ENCODE measurements at places on chromosomes 1 and 21. TPM values are rescaled to one million over a fixed set of nuclear protein-coding genes. Genes with fewer than 3 reads are reported as not detected.

The S100A7A gene
- total RNA-seq = not detected

The IGSF21 gene
- 3.2 TPM for total RNA-seq

The GPR25 gene
- 0.32 TPM for total RNA-seq

The TNNI3K gene
- total RNA-seq = 1.3 TPM

The ADAM15 gene
- 163 TPM for total RNA-seq

The REN gene
- total RNA-seq = 0.81 TPM

DNA sequence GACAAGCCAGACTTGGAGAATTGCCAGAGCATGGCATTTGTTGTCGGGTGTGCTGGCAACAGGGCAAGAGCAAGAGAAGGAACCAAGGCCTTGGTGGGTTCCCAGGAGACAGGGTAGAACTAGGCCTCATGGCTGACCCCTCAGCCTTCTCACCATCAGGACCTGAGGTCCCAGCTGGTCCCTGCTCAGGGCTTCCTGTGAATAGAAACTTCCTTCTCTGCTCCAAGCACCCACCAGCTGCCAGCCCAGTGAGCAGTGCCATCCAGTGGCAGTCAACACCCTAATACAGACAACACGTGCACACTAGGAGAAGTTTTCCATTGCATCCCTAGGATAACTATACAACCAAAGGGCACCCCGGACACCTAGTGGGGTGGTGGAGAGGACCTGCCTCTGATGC lies 22.8 kb downstream of the S100A6 start:
- peaks cover 11% of the 10 kb centered on the region for H3K4me1 ChIP-seq
- no peak overlapping the region for H3K27ac ChIP-seq
- H3K27me3 ChIP-seq = no peaks in the 10 kb centered on the region
- no peaks in the 10 kb centered on the region for H3K36me3 ChIP-seq

DNA sequence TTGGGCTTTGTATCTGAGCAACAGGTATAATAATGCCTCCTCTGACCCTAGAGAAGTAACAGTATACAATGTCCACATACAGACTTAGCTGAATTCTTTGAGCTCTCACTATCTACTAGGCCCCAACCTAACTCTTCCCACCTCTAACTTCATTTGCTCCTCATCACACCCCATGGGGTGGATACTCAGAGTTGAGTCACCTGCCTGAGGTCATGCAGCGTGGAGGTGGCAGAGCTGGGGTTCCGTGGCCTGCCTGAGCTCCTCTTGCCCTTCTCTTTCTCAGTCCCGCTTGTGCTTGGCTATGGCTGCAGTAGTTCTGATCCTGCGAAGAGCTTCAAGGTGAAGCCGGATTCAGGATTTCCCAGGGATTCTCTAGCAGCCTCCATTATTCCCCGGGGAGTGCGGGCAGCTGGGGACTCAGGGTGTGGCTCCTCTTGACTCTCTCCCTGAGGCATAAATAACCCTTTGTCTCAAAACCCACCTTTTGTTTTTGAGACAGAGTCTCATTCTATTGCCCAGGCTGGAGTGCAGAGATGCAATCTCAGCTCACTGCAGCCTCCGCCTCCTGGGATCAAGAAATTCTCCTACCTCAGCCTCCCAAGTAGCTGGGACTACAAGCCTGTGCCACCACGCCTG lies 29.9 kb upstream of the ACTL8 start:
- H3K36me3 ChIP-seq = no peaks in the 10 kb centered on the region
- no peak overlapping the region for H3K27ac ChIP-seq
- DNase-seq = no peak
- peaks cover 6% of the 10 kb centered on the region for H3K27me3 ChIP-seq

DNA sequence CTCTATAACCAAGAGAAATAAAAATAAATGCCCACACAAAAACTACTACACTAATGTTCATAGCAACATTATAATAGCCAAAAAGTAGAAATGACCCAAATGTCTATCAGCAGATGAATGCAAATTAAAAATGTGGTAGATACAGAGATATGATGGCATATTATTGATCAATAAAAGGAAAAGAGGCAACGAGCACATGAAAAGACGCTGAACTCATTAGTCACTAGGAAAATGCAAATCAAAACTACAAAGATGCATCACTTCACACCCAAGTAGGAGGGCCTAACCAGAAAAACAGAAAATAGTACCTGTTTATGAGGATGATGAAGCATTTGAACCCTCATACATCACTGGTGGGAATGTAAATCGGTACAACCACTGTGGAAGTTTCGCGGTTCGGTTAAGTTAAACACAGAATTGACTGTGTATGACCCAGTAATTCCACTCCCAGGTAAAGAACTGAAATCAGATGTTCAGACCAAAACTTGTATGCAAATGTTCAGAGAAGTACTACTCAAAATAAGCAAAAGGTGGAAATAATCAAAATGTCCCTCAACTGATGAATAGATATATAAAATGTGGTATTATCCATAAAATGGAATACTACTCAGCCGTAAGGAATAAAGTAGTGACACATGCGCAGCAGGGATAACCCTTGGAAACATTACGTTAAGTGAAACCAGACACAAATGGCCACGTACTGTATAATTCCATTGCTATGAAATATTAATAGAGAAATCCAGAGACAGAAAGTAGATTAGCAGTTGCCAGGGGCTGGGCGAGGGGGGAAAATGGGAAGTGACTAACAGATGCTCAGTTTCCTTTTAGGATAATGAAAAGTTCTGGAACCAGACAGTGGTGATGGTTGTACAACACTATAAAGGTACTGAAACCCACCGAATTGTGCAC lies 3.1 kb downstream of the USP48 start:
- H3K27me3 ChIP-seq = no peaks in the 10 kb centered on the region
- H3K27ac ChIP-seq = no peak overlapping the region
- H3K36me3 ChIP-seq = no peaks in the 10 kb centered on the region
- DNase-seq = peak; percentile 12
- peaks cover 35% of the 10 kb centered on the region for H3K4me1 ChIP-seq

GRCh38 chr1:186882372-186883134 lies 53.8 kb downstream of the PLA2G4A start:
- no peak for DNase-seq
- H3K4me3 ChIP-seq = no peak overlapping the region
- H3K27me3 ChIP-seq = no peaks in the 10 kb centered on the region
- no peaks in the 10 kb centered on the region for H3K4me1 ChIP-seq

DNA sequence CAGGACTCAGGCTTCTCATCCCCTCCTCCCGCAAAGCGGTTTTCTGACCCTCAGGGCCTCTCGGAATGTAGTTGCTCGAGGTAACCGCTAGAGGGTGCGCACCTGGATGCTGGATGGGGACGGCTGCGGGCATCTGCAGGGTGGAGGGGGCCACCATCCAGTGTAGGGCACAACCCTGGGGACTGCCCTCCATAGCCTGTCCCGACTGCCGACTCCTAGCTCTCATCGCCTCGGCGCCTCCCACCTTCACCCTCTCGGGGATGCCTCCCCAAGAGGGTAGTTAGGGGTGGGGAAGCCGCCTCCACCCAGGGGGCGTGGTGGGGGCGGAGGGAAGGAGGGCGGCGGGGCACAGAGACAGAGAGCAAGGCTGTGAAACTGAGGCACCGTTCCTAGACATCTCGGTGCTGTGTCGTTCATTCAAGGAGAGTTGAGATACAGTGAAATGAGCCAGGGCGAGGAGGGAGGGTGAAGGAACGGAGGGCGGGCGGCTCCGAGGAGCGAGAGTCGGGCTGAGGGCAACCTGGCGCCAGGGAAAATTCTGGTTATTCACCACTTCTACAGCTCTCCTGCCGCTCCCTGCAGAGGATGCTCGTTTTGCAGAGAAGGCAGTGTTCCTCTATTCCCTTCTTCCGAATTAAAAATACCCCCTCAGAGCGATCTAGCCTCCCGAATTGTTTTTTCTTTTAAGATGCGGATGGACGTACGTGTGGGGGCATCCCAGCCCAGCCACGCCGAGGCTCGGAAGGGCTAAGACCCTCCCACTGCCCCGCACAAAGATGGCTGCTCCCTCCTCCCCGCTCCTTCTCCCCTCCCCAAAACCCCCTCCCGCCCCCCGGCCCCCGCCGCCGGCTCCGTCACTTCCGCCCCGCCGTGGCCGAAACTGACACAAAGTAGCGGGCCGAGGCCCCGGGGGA lies at the start of gene ATP8B2:
ATP8B2 (plus strand) TSS at position 857 of the 914 bp plus-strand sequence. CDS start 2,617 bp downstream, outside the sequence.
- peak within 1 kb of the TSS; percentile 87 for H3K27ac ChIP-seq
- no peaks in the 10 kb centered on the region for H3K27me3 ChIP-seq
- peak within 1 kb of the TSS; percentile 72 for H3K4me3 ChIP-seq
- peak; percentile 82 for DNase-seq
- no peaks in the 10 kb centered on the region for H3K36me3 ChIP-seq

- no peak overlapping the region for H3K27ac ChIP-seq
- DNase-seq = no peak
- no peaks in the 10 kb centered on the region for H3K4me1 ChIP-seq
- H3K36me3 ChIP-seq = no peaks in the 10 kb centered on the region
- H3K4me3 ChIP-seq = no peak overlapping the region
- H3K27me3 ChIP-seq = no peaks in the 10 kb centered on the region
These were observed 13.4 kb upstream of the LAPTM5 start for GRCh38 chr1:30771005-30771404.

GRCh38 chr21:34112316-34113033 lies 39.1 kb downstream of the MRPS6 start:
- no peak overlapping the region for H3K4me3 ChIP-seq
- no peaks in the 10 kb centered on the region for H3K27me3 ChIP-seq
- no peak overlapping the region for H3K27ac ChIP-seq

GRCh38 chr1:205920861-205921569 lies 22.2 kb downstream of the SLC26A9 start:
- no peaks in the 10 kb centered on the region for H3K27me3 ChIP-seq
- H3K4me1 ChIP-seq = peaks cover 15% of the 10 kb centered on the region
- no peaks in the 10 kb centered on the region for H3K36me3 ChIP-seq

GRCh38 chr21:37757606-37758376 lies 158.5 kb downstream of the KCNJ6 start:
- DNase-seq = no peak
- H3K27ac ChIP-seq = no peak overlapping the region
- no peaks in the 10 kb centered on the region for H3K4me1 ChIP-seq
- H3K4me3 ChIP-seq = no peak overlapping the region
- no peaks in the 10 kb centered on the region for H3K36me3 ChIP-seq
- no peaks in the 10 kb centered on the region for H3K27me3 ChIP-seq

GRCh38 chr1:48182439-48182838 lies 40.1 kb upstream of the SLC5A9 start:
- no peak overlapping the region for H3K27ac ChIP-seq

DNA sequence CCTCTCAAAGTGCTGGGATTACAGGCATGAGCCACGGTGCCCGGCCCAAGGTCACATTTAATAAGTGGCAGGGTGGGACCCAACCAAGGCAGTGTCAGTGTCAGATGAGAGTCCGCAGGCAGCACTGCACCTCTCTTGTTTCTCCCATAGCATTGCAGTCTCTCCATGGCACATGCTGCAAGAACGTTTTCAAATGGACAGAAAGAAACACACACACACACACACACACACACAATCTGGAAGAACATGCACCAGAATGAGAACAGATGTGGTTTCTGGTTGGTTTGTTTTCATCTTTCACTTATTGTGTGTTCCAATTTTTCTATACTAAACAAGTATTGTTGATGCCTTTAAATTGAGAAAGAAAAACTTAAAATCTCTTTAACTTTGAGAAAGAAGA lies 126.5 kb downstream of the SYF2 start:
- peaks cover 25% of the 10 kb centered on the region for H3K27me3 ChIP-seq
- no peaks in the 10 kb centered on the region for H3K4me1 ChIP-seq
- no peak overlapping the region for H3K27ac ChIP-seq
- no peaks in the 10 kb centered on the region for H3K36me3 ChIP-seq
- no peak for DNase-seq

GRCh38 chr1:13901039-13901438 lies 201.1 kb downstream of the PRDM2 start:
- peaks cover 5% of the 10 kb centered on the region for H3K27me3 ChIP-seq
- H3K4me1 ChIP-seq = no peaks in the 10 kb centered on the region
- H3K36me3 ChIP-seq = no peaks in the 10 kb centered on the region
- DNase-seq = no peak
- no peak overlapping the region for H3K4me3 ChIP-seq

- no peaks in the 10 kb centered on the region for H3K36me3 ChIP-seq
- DNase-seq = no peak
- peak overlapping the region; percentile 65 for H3K27ac ChIP-seq
- H3K27me3 ChIP-seq = no peaks in the 10 kb centered on the region
- peak overlapping the region; percentile 75 for H3K4me3 ChIP-seq
These were observed 77.5 kb downstream of the ARHGEF16 start for GRCh38 chr1:3531928-3532327.

DNA sequence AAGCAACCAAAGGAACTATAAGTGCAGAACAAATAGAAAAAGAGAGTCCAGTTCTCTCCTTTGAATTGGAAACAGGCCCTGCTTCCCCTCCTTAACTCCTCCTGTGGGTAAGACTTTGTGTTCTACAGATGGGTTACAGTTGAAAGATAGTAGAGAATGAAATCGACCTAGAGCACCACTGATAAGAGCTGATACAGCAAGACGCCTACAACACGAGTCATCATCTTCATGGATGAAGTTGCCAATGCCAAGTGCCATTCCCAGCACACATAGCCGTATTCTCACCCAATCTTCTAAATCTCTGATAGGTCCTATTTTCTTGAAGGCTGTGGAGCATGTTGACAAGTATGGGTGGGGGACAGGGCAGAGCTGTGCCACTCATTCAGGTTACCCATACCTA lies 99.8 kb upstream of the CAMK1G start:
- no peak for DNase-seq
- H3K27ac ChIP-seq = no peak overlapping the region
- H3K36me3 ChIP-seq = no peaks in the 10 kb centered on the region
- H3K27me3 ChIP-seq = no peaks in the 10 kb centered on the region

GRCh38 chr1:18941221-18942141 lies 15.0 kb downstream of the IFFO2 start:
- no peak for DNase-seq
- no peaks in the 10 kb centered on the region for H3K27me3 ChIP-seq
- no peaks in the 10 kb centered on the region for H3K36me3 ChIP-seq
- H3K27ac ChIP-seq = no peak overlapping the region
- peaks cover 57% of the 10 kb centered on the region for H3K4me1 ChIP-seq

GRCh38 chr1:184860985-184861754 lies 106.5 kb upstream of the EDEM3 start:
- DNase-seq = no peak
- no peaks in the 10 kb centered on the region for H3K36me3 ChIP-seq
- no peak overlapping the region for H3K27ac ChIP-seq

DNA sequence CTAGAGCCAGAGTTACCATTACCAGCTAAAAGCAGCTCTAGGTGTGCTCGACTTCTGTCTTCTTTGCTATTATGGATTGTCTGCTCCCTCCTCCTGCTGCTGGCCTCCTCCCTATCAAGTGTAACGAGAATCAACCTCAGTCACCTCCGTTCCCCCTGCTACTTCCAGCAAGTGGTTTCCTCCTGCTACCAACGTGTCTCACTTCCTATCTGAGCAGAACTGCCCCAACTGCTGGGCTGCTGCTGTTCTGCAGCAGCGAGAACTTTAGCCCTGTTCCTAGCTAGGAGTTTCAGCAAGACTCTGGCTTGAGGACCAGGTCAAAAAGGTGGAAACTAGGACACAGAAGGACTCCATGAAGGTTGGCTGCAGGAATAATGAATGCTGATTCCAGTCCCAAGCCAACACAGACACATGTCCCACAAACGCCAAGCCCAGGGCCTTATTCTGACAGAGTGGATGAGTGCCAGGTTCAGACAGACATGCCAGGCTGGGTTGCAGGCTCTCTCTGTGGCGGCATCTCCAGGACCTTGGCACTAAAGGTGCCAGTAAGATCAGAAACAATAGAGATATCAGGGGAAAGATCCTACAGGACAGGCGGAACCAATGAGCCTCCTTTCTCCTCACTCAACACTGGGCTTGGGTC lies 46.9 kb downstream of the CD34 start:
- H3K36me3 ChIP-seq = peaks cover 27% of the 10 kb centered on the region
- peaks cover 59% of the 10 kb centered on the region for H3K4me1 ChIP-seq
- H3K4me3 ChIP-seq = no peak overlapping the region
- DNase-seq = no peak
- peak overlapping the region; percentile 38 for H3K27ac ChIP-seq
- no peaks in the 10 kb centered on the region for H3K27me3 ChIP-seq

All from upper lobe of right lung (tissue), 1 donor.